HFFc6 (cell line): ENCODE measurements at places on chromosomes 2 and 18. TPM values are rescaled to one million over a fixed set of nuclear protein-coding genes. Genes with fewer than 3 reads are reported as not detected.

DNA sequence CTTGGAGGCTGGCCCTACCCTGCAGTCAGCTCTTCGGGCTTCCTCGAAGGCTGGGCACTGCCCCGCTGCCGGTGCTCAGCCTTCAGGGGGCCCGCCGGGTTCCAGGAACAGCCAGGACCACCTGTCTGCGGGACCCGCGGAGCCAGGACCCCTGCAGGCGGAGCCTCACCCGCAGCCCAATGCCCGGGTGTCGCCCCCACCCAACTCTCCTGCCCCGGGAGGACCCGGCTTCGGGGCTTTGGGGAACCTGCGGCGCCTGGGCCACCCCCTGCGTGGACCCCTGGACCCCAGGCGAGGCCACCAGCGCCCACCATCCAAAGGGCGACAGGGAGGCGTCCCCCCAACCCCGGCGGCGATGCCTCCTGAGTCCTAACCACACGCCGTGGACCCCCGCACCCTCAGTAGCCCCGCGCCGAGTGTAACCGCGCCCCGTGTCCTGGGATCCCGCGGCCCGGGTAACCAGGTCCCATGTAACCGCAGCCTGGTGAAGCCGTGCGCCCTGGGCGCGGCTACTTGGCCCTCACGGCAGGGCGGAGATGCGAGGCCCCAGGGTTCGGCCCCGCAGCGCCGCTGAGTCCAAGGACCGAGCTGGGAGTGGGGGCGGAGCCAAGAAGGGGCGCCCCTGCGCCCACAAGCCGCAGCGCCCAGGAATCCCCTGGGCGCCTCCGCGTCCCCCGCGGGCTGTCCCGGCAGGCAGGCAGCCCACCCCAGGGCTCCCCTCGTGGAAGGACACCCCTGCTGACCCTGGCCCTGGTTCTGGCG, 11.0 kb upstream of the UBE2F start:
- H3K4me3 ChIP-seq = no peak overlapping the region
- no peaks in the 10 kb centered on the region for H3K36me3 ChIP-seq
- peaks cover 24% of the 10 kb centered on the region for H3K27me3 ChIP-seq
- H3K27ac ChIP-seq = no peak overlapping the region

GRCh38 chr2:98895221-98895620, 40.8 kb downstream of the CRACDL start:
- peaks cover 24% of the 10 kb centered on the region for H3K27me3 ChIP-seq
- H3K4me1 ChIP-seq = no peaks in the 10 kb centered on the region
- no peak for DNase-seq
- no peak overlapping the region for H3K4me3 ChIP-seq
- no peaks in the 10 kb centered on the region for H3K36me3 ChIP-seq
- H3K27ac ChIP-seq = no peak overlapping the region

GRCh38 chr18:40031435-40031834, 1923.6 kb upstream of the PIK3C3 start:
- H3K36me3 ChIP-seq = no peaks in the 10 kb centered on the region
- no peaks in the 10 kb centered on the region for H3K4me1 ChIP-seq
- H3K27me3 ChIP-seq = no peaks in the 10 kb centered on the region
- no peak for DNase-seq
- H3K27ac ChIP-seq = no peak overlapping the region

DNA sequence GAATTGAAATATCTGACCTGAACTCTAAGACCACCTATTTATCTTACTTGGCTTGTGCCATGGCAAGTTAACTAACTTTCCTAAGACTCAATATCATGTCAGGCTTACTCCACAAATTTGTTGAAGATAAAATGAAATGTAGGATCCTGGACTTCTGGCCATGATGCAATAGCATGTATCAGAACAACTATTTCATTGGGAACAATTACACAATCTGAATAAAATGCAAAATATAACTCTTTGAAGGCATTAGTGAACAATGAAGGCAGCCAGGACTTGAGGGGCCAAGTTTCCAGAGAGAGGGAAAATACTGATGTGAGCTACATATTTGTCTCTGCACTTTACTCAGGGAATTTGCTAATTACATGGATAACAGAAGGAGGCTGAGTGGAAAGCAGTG, 476.5 kb upstream of the ACVR2A start:
- no peak overlapping the region for H3K27ac ChIP-seq
- H3K36me3 ChIP-seq = no peaks in the 10 kb centered on the region
- H3K4me3 ChIP-seq = no peak overlapping the region
- no peak for DNase-seq
- no peaks in the 10 kb centered on the region for H3K27me3 ChIP-seq

UPP2 gene
- total RNA-seq = not detected in 2 replicates

FAM237A gene
- total RNA-seq = not detected in 3 replicates
